ENCODE measurements at places on chromosomes 4 and X. TPM values are rescaled to one million over a fixed set of nuclear protein-coding genes. Genes with fewer than 3 reads are reported as not detected.

The F9 gene
- not detected for total RNA-seq

DNA sequence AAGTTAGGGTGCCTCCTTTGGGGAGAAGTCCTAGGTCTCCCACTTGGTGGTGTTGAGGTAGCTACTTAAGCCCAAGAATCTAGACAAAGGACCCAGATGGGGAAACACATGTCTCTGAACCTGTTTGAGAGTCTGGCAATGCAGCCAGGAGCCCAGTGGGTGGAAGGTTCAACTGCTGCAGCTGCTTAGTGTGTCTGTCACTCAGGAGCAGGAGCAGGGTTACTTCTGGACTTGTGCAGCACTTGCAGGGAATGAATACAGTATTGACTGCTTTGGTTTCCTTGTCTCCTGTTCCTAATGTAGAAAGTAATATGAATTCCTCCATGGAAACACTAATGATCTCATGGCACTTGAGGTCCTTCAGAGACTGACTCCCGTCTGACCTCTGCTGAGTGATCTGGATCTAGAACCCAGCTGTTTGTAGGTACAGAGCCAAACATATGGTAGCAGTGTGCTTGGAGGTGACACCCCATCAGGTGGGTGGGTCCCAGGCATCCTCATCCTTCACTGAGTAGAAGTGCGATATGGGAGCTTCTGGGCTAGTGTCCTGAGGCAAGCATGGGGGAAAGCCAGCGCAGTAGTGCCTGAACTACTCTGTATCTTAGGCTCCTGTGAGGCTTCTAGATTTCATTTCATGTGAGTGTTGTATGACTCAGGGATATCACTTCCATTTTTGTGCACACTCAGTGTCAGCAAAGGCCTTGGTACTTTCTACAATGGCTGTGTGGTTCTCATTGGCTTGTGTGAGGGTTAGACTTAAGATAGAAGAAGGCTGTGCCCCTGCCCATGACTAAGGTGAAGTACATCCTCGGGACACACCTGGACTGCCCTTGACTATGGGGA is 85.0 kb upstream of the WDR1 start:
- no peak for DNase-seq
- H3K27ac ChIP-seq, result no peak overlapping the region
- H3K4me1 ChIP-seq, result no peaks in the 10 kb centered on the region
- no peaks in the 10 kb centered on the region for H3K27me3 ChIP-seq
- no peak overlapping the region for H3K4me3 ChIP-seq

The PPP2R2C gene
- not detected for total RNA-seq

The CITED1 gene
- total RNA-seq, result 0.18 TPM

The NDP gene
- 0.28 TPM for total RNA-seq

DNA sequence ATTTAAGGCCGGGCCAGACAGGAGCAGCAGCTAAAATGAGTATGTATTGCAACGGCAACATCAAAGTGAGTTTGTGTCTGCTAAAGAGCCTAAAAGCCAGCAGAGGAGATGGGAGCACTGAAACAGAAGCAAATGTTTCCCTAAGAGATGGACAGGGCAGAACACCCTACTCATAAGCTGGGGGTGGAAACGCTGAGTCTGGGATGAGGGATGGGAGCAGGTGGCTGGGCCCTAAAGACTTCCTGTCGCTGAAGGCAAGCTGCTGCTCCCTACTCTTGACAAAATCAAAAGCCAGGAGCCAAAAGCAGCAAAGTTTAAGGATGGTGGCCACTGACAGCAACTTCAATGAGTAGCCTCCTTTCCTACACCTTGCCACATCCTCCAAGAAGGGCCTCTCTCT is 40.6 kb upstream of the NAP1L5 start:
- H3K36me3 ChIP-seq, result peaks cover 24% of the 10 kb centered on the region
- peaks cover 2% of the 10 kb centered on the region for H3K4me1 ChIP-seq
- DNase-seq, result no peak
- no peaks in the 10 kb centered on the region for H3K27me3 ChIP-seq
- no peak overlapping the region for H3K27ac ChIP-seq

DNA sequence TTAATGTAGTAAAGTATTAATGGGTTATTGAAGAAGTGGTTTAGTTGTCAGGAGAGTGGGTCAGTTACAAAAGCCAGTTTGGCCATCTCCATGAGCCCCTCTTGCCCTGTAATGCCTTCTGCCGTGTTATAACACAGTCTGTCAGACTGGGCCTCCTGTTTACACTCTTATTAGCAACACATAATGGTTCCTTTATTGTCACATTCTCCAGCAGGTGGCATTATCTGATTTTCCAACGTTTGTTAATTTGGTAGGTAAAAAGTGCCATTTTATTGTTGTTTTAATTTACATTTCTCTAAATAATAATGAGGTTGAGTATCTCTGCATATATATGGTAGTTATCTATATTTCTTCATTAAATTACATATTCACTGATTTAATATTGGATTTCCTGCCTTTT is 560.8 kb downstream of the FGF13 start:
- no peak overlapping the region for H3K27ac ChIP-seq
- no peak overlapping the region for H3K4me3 ChIP-seq
- H3K36me3 ChIP-seq, result no peaks in the 10 kb centered on the region
- H3K27me3 ChIP-seq, result no peaks in the 10 kb centered on the region

GRCh38 chrX:134542485-134542884 is 82.5 kb downstream of the HPRT1 start:
- H3K4me1 ChIP-seq, result peaks cover 13% of the 10 kb centered on the region
- H3K36me3 ChIP-seq, result peaks cover 22% of the 10 kb centered on the region
- H3K27ac ChIP-seq, result peak overlapping the region; percentile 15
- H3K4me3 ChIP-seq, result no peak overlapping the region
- DNase-seq, result peak; percentile 70

- H3K27me3 ChIP-seq, result peaks cover 76% of the 10 kb centered on the region
- H3K27ac ChIP-seq, result no peak overlapping the region
- DNase-seq, result peak; percentile 23
- no peaks in the 10 kb centered on the region for H3K36me3 ChIP-seq
- H3K4me1 ChIP-seq, result no peaks in the 10 kb centered on the region
Measured at GRCh38 chr4:41882625-41883347, 52.4 kb upstream of the TMEM33 start.

The CCKAR gene
- not detected for total RNA-seq

GRCh38 chr4:150890246-150890645 is 124.8 kb downstream of the LRBA start:
- no peaks in the 10 kb centered on the region for H3K27me3 ChIP-seq
- H3K4me3 ChIP-seq, result no peak overlapping the region
- no peaks in the 10 kb centered on the region for H3K4me1 ChIP-seq
- DNase-seq, result no peak

DNA sequence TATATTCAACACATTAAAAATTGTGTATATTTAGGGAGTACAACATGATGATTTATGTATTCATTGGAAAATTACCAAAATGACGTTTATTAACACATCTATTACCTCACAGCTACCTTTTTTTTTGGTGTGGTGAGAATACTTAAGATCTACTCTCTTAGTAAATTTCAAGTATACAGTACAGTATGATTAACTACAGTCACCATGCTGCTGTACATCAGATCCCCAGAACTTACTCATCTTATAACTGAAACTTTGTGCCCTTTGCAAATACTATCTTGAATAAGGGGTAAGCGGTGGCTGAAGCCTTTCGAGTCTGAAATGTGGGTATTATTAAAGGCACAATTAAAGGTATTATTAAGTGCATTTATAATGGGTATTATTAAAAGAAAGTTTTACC is 976 bp downstream of the PHKA1 start:
- no peak overlapping the region for H3K4me3 ChIP-seq
- no peak overlapping the region for H3K27ac ChIP-seq
- no peaks in the 10 kb centered on the region for H3K36me3 ChIP-seq
- no peaks in the 10 kb centered on the region for H3K27me3 ChIP-seq

DNA sequence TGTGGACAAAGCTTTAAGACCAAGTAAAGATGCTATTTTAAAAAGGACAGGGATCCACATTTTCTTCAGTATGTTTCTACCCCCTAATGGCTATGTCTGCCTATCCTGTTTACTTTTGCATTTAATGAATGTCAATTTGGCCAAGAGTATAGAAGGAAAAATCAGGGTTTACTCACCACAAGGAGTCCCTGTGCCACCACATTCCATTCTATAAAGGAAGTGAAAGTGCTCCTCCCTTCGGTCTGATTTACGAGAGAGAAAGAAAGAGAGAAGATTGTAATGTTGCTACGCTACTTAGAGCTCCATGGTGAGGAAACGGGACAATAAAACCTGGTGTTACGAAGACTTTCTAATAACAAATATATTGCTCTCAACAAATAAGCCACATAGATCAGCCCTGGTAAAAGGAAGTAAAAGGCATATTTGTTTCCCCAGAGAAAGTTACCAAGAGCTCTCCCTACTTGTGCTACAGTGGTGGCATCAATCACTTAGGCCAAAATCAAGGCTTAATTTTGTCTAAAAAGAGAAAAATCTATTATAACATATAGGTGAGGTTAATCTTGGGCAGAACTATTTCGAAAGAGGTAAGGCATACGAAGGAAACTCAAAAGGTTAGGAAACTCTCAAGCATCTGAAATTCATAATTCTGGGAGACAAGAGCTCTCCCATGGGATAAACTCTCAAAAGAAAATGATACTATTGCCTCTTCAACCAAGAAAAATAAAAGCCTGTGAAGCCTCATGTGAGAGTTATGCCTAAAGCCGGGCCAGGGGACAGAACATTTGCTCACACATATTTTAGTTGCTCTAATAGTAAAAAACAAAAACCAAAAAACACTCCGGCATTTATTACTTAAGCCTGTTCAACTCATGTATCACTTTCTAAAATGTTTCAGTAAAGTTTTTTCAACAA is 29.5 kb downstream of the TAPT1 start:
- no peaks in the 10 kb centered on the region for H3K36me3 ChIP-seq
- H3K4me1 ChIP-seq, result no peaks in the 10 kb centered on the region
- H3K4me3 ChIP-seq, result peak overlapping the region; percentile 18
- peak; percentile 65 for DNase-seq
- H3K27me3 ChIP-seq, result no peaks in the 10 kb centered on the region
- H3K27ac ChIP-seq, result no peak overlapping the region

The RAB41 gene
- not detected for total RNA-seq

GRCh38 chr4:79358438-79358837 is 32.6 kb upstream of the NAA11 start:
- no peaks in the 10 kb centered on the region for H3K27me3 ChIP-seq
- DNase-seq, result no peak
- H3K4me1 ChIP-seq, result no peaks in the 10 kb centered on the region
- H3K4me3 ChIP-seq, result no peak overlapping the region

The SPOCK3 gene
- total RNA-seq, result not detected

DNA sequence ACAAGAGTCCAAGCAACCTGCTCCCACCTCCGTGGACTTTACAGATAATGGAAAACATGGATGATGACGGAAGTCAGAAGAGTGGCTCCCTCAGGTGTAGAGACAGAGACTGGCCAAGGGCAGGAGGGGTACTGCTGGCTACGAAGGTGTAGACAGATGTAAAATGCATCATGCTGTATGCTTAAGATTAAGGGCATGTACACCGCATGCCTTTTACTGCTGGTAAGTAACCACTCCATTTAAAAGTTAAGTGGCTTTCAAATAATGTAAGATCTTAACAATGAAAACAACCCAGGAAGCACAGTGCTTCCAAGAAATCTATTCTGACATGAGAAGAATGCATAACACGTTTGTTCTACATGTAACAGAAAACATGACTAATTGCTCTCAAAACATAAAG is 76.9 kb upstream of the FAM9B start:
- H3K27me3 ChIP-seq, result no peaks in the 10 kb centered on the region
- H3K4me1 ChIP-seq, result peaks cover 3% of the 10 kb centered on the region
- H3K4me3 ChIP-seq, result no peak overlapping the region
- no peaks in the 10 kb centered on the region for H3K36me3 ChIP-seq
- no peak for DNase-seq

DNA sequence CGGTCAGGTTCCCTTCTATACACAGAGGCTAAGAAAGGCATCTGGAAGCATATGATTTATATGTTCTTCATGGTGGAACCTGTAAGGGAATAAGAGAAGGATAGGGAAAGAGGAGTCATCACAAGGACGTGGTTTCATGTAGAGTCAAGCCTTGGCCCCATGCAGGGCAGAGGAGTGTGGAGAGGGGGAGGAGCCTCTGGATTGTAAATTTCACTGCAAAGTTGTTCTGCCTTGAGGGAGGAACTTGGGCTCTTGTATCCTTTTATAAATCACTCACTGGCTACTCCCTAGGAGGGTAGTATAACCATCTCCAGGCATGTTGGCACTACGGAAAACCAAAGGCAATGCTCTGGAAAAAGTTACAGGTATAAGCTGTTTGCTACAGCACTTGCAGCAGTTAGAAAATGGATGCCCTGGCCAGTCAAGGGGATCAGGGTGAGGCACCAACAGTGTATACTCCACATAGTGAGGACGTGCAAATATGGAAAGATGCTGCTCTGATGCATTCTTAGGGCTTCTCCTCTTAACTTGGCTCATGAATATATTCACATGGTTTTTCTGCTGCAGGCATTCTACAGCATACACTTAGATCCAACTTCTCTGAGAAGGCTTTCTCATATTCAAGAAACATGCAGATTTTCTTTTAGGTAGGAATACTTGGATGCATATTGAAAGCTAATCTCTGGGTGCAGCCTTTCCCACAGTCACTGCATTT is 60.3 kb upstream of the ZNF81 start:
- H3K4me1 ChIP-seq, result no peaks in the 10 kb centered on the region
- no peak overlapping the region for H3K27ac ChIP-seq

DNA sequence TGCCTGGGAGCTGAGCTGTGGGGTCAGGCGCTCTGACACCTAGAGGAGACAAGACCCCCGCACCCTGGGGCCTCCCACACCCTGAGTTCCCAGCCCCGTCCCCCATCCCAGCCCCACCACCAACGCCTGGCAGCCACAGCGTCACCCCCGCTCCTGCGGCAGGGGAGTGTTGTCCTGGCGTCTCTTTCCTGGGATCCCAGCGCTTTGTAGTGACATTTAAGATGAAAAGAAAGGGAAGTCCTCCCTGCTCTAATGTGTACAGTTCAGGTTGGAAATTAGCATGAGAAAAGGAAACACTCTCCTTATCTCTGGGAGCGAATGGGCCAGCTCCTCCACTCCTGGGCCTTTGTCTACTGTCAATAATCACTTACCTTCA is 112.1 kb downstream of the FAM53A start:
- H3K4me3 ChIP-seq, result no peak overlapping the region
- H3K4me1 ChIP-seq, result no peaks in the 10 kb centered on the region
- no peak overlapping the region for H3K27ac ChIP-seq
- H3K27me3 ChIP-seq, result peaks cover 24% of the 10 kb centered on the region
- no peaks in the 10 kb centered on the region for H3K36me3 ChIP-seq
- DNase-seq, result no peak

The MPP1 gene
- 36.4 TPM for total RNA-seq

- no peak overlapping the region for H3K4me3 ChIP-seq
- no peak for DNase-seq
- peaks cover 2% of the 10 kb centered on the region for H3K27me3 ChIP-seq
- H3K4me1 ChIP-seq, result no peaks in the 10 kb centered on the region
Measured at GRCh38 chrX:41984628-41985027, 61.3 kb upstream of the CASK start.

- no peaks in the 10 kb centered on the region for H3K36me3 ChIP-seq
- no peaks in the 10 kb centered on the region for H3K4me1 ChIP-seq
- DNase-seq, result no peak
- no peak overlapping the region for H3K27ac ChIP-seq
Measured at GRCh38 chr4:188139671-188140070, 430 bp downstream of the TRIML1 start.

GRCh38 chr4:107389965-107390364 is 330.1 kb downstream of the PAPSS1 start:
- H3K27ac ChIP-seq, result no peak overlapping the region
- no peaks in the 10 kb centered on the region for H3K36me3 ChIP-seq
- H3K4me1 ChIP-seq, result no peaks in the 10 kb centered on the region

GRCh38 chr4:184895012-184895695 is 69.4 kb upstream of the ACSL1 start:
- DNase-seq, result no peak
- no peaks in the 10 kb centered on the region for H3K4me1 ChIP-seq
- peaks cover 11% of the 10 kb centered on the region for H3K27me3 ChIP-seq
- H3K4me3 ChIP-seq, result no peak overlapping the region
- no peaks in the 10 kb centered on the region for H3K36me3 ChIP-seq

Data from IMR-90 (cell line).